ENCODE measurements at places on chromosomes 2 and 18.
A peak's percentile ranks its signal among the peaks of the same experiment; 100 is the strongest.

DNA sequence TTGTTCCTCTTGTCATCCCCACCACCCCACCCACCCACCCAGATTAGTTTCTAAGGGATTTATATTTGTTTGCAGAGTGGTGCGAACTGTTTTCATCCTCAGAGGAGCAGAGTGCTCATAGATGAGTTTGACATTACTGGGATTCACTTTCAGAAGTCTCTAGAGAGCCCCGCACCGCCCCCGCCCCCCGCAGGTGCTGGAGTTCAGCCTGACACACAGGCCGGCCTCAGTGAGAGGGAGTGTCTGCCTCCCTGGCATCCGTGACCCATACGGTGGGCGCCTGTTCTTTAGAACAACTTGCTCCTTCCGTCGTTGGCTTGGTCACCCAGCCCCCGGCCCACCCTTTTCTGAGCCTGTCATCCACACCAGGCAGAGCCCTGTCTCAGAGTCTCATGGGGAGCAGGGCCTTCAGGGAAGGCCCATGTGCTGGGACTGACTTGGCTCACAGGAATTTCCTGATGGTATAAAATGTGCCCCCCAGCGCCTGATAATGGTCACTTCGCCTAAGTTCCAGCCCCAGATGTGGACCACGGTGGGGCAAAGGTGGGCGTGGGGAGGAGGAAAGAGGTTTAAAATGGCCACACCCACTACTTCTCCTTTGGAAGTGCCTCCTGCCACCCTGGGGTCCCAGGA, 44.3 kb downstream of the HPCAL1 start:
- no peak for DNase-seq

- DNase-seq: no peak
Measured at GRCh38 chr2:88396209-88396608, 56.3 kb downstream of the FOXI3 start.

- no peak for DNase-seq
Measured at GRCh38 chr18:24402209-24402785, 4.7 kb upstream of the OSBPL1A start.

DNA sequence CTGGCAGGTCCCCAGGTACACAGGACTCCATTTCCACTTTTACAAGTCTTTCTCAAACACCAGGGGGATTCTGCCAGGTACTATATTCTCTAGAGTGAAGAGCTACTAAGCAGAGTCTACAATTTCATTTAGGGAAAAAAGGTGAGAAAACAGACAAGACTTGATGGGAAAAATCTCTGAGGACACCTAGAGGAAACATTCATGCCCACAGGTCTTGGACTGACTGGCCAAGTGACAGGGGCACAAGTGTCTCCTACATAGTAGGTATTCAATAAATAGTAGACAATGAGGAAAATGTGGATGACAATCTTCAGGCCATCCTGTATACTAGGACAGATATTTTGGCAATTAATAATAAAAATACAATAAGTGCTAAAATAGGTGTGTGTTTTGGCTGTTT, 228.6 kb downstream of the CLIP4 start:
- DNase-seq: no peak

GRCh38 chr2:54522624-54523281, 66.6 kb downstream of the SPTBN1 start:
- peak; percentile 68 for DNase-seq

DNA sequence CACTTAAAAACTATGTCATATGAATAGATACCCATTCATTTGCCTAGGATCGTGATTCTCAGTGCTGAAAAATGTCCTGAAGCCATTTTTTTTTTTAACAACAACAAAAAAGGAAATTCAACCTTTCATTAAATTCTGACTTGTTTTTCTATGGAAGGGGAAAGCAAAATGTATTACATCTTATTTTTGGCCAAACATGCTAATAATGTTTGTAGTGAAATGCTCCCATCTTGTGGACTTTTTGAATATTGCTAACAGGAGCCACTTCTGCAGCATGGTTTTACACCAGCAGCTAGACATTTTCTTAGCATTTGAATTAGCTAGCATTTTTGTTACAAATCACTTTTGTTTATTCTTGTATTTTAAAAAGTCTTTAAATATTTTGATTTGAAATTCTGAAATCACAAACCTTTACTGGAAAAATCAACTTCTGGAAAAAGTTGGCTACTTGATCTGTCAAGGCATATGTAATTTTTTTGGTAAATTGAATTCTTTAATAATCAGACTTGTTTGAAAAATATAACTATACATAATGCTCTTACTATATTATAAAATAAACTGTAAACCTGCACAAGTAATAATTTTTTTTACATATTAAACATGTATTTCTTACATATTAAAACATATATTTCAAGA, 75.8 kb downstream of the KIDINS220 start:
- DNase-seq: no peak

DNA sequence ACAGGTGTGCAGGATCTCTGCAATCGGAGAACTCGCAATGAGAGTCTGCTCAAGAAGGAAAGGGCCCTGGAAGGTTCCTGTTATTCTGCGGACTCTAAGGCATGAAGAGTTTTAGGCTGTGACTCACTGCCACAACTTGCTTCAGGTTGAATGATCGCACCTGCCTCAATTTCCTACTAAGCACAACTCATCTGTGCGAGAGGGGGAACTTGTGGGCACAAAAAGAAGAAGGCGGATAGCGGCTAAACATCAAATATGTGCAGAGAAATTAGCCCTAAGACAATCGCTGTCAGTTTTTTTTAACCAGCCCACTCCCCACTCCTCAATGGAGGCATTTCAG, 14.0 kb upstream of the CREG2 start:
- DNase-seq: no peak

- DNase-seq: no peak
Measured at GRCh38 chr2:28320371-28320770, 72.3 kb upstream of the FOSL2 start.

GRCh38 chr18:25503567-25504081, 151.7 kb upstream of the ZNF521 start:
- DNase-seq: no peak

DNA sequence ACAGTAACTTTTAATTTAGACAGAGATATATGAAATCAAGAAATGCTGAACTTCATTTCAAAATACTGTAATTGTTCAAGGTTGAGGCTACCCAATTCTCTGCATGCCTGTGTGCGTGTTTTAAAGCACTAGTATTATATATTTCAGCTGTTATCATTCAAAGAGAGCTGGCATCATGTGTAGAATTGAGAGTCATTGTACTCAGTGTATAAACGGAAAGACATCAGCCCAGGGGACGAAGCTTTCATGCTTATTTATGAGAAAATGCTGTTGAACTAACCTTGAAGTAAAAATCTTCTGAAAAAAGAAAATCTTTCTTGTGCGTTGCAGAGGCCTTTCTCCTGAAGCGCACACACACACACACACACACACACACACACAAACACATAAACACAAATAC, 48.4 kb downstream of the MYCN start:
- no peak for DNase-seq

DNA sequence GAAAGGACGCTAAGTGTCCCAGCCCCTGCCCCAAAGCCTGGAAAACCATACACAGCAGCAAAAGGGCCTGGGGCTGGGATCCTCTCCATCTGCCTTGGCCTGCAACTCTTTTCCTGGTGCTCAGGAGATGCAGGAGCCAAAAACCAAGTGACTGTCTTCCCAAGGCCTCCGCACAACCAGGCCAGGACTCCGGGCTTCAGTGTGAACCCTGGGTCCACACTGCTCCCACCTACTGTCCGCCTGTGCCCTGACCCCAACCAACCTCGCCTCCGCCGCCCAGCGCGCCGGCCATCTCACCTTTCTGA, 1.1 kb downstream of the FEV start:
- DNase-seq: no peak

DNA sequence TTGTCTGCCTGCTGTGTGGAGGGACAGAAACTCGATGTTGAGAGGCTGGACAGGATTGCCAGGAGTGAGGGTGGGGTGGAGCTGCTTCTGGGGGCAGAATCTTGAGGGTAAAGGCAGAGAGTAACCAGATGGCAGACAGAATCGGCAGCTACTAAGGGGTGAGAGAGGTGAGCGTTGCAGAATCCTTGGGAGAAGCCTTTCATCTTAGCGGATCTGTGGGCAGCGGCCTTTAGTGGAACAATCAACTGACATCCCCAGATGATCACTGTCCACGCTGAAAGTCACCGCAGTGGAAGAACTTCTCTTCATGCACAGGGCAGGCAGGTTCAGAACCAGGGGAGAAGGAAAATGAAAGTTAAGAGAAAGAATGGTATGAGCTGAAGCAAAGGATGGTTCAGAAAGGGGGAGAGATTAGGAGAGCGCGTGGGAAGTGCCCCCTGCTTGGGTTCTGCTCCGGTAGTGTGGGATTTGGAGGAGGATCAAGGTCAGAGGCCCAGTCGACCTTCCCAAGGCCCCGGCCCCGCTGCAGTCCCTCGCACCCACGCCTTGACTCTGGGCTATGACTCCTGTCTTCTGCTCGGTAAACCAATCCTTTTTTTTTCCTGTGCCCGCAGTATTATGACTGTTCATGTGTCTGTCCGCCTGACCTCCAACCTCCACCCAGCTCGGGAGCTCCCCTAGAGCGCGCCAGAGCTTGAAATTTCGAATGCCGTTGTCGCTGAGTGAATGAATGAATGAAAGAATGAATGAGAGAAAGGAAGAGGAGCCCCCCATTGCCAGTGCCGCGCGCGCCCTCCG, 584 bp downstream of the BOLA3 start:
- DNase-seq: no peak

DNA sequence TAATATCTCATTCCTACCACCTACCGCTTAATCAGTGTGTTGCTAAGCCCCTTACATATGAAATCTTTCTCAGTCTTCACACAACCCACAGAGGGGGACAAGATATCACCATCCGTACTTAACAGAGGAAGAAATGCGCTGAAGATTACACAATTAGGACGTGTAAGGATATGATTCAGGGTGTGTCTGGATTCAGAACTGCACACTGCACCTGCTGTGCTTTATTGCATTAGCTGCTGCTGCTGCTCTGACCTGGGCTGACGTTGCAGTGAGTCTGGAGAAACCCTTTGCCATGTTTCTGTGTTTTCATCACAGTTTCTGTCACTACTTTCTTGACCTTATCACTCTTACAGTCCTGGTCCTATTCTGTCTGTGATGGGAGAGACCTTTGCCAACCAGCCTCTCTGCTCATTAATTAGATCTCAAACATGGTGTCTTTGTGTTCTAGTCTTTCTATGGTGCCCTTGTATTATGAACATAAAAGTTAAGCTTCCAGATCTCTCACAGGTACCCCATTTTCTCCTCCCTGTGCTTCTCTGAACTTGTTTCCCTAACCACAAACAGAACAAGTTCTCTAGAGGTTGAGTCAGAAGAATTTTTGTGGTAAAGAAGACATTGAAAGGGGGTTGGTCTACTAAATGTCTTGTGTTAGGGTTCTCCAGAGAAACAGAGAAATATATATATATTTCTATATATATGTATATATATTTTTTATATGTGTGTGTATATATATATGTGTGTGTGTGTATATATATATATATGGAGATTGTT, 92.9 kb upstream of the CYP1B1 start:
- no peak for DNase-seq

DNA sequence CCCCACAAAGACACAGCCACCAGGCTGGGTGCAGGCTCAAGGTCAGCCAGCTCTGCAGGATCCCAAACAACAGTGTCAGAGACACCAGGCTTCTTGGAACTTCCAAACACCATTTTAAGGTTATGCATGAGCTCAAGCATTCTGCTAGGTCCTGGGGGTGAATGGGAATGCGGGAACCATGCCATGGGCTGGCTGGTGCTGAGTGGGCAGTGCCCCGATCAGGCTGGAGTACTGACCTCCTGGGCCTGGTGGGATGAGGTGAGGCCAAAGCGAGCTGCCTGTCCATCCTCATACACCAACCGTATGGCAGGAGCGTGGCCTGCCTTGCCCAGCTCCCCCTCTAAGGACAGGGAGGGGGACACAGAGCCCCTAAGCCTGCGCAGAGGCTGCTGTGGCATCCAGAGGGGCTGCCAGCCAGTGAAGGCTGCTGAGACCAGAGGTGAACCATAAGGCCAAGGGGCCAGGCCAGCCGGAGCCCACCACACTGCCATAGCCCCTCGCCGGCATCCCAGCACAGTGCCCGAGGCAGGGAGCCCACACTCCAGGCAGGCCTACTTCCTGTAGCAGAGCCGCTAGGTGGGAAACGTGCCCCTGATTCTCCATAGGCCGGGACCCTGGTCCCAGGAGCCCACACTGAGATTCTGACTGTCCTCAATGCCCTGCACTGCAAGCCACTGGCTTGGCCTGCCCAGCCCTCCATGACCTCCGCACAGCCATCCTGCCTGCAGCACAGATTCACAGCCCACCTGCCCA, 135.0 kb downstream of the HDAC4 start:
- DNase-seq: no peak

GRCh38 chr2:74188018-74188601, 9.4 kb upstream of the MOB1A start:
- DNase-seq: no peak

DNA sequence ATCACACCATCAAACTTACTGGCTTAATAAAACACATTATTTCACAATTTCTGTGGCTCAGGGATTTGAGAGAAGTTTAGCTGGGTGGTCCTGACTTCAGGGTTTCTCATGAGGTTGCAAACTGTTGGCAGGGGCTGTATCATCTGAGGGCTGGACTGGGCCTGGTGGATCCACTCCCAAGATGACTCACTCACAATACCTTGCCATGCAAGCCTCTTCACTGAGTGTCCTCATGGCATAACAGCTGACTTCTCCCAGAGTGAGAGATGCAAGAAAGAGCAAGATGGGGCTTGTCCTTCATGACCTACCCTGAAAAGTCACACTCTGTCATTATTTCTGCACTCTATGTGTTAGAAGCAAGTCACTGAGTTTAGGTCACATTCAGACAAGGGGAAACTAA, 73.8 kb downstream of the AQP4 start:
- DNase-seq: no peak

- DNase-seq: no peak
Measured at GRCh38 chr2:217079165-217079564, 219.3 kb upstream of the TNP1 start.

GRCh38 chr18:39935598-39935997, 2019.4 kb upstream of the PIK3C3 start:
- DNase-seq: no peak

- DNase-seq: no peak
Measured at GRCh38 chr2:221400411-221400810, 171.7 kb downstream of the EPHA4 start.

GRCh38 chr2:196245378-196246140, 74.2 kb upstream of the STK17B start:
- no peak for DNase-seq

DNA sequence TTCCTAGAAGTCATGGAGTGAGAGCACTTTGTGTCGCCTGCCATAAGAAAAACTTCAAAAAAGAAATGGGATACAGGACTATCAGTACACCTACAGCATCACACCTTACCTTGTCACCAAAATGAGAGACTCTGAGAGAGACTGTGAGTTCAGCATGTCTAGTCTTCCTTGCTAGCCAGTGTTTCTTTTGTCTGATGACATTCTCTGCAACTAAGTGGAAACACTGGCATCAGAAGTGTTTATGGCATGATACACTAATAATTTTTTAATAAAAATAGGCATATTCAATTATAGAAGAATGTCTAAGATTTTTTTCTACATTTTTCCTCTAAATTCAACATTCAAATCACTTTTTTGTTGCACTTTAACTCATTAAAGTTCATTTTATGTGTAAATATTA, 9.0 kb downstream of the RBM43 start:
- no peak for DNase-seq

- DNase-seq: no peak
Measured at GRCh38 chr2:207399301-207399700, 130.5 kb upstream of the CREB1 start.

Data from effector memory CD8-positive, alpha-beta T cell (primary cell).